ENCODE measurements at places on chromosomes 2 and 18.

GRCh38 chr2:7674606-7675005 is 757.4 kb downstream of the RNF144A start:
- peak; percentile 70 for DNase-seq

DNA sequence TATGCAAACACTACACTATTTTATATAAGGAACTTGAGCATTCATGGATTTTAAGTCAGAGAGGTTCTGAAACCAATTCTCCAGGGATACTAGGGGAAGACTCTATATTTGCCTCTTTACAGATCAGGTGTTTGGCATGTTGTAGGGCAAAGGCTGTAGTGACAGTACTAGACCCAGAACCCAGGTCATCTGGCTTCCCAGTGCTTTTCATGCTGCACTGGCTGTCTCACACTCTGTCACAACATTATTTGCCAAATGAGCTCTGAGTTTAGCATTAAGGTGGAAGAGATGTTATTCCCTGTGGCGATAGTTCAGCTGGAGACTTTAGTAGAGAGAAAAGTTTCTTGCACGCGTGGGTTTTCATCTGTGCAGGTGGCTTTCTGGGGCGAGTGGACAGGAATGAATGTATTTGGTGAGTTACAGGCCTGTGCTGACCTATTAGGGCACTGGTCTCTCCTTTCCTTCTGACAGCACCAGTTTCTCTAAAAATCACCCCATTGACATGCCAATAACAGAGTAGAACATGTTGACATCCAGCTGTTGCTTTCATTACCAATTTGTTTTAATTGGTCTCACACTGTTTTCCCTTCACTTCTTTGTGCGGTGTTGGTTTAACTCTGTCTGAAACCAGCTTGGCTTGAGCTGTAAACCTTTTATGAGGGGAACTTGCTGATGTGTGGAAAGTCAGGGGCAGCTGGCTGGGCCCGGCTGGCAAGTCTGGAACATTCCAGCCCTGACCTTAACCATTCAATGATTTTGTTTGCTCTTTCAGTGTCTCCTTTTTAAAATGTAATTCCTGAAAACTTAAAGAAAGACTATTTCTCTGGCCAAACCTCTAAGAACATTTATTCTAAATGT is 643.0 kb upstream of the FAM98A start:
- peak; percentile 80 for DNase-seq

DNA sequence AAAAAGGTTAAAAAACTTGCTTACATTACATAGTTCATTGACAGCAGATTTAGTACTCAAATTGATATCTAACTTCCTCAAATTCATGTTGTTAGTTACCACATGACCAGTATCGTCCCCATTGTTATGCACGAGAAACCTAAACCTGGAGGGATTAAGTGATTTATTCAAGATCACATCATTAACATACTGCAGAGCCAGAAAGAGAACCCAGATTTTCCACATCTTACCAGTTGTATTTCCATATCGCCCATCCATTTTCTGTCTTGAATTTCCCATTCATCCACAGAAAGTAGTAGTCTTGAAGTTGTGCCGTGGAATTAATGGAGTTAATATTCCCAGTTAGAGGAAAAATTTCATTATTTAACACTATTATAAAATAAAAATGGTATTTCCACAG is 512.0 kb downstream of the METTL4 start:
- no peak for DNase-seq

DNA sequence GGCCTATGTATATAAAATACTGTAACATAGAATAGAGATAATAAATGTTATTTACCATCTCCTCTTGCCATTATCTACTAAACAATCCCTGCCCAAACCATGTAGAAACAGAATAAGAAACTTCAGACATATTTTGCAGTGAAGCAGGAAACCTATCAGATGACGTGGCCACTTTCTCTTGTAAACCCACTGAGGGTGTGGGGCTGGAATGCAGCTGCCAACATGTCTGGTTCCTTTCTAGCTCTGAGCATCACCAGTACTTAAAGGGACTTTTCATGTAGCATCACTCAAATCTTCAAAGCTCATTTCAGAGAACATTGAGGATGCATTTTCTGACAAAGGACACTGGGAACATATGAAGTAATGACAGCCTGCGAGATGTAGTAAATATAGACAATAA is 251.8 kb downstream of the LPIN1 start:
- DNase-seq: no peak

- peak; percentile 97 for DNase-seq
Measured at GRCh38 chr18:50014606-50015005, 180.3 kb downstream of the MYO5B start.

GRCh38 chr2:8252997-8253694 is 428.7 kb upstream of the ID2 start:
- peak; percentile 96 for DNase-seq

GRCh38 chr2:75053484-75054112 is 95.2 kb downstream of the POLE4 start:
- DNase-seq: peak; percentile 50

- DNase-seq: no peak
Measured at GRCh38 chr2:42369532-42370229, 8.7 kb upstream of the COX7A2L start.

DNA sequence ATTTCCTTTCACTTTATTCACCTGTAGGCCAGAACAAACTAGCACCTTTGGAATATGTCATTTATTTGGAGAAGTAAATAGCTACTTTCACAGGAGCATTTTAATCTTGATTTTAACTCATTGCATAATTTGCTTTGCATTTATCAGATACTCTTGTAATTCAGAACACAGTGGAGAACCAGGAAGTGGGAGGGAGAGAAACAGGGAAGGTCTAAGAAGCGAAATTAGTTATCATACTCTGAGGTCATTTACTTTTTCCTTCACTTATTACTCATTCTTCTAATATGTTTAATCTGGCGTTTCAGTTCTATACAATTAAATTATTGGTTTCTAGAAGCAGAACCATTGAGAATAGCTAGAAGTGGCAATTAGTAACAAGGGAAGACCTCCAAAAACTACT is 20.7 kb downstream of the RBM44 start:
- no peak for DNase-seq

- DNase-seq: no peak
Measured at GRCh38 chr2:10720306-10720705, 1.1 kb upstream of the ATP6V1C2 start.

DNA sequence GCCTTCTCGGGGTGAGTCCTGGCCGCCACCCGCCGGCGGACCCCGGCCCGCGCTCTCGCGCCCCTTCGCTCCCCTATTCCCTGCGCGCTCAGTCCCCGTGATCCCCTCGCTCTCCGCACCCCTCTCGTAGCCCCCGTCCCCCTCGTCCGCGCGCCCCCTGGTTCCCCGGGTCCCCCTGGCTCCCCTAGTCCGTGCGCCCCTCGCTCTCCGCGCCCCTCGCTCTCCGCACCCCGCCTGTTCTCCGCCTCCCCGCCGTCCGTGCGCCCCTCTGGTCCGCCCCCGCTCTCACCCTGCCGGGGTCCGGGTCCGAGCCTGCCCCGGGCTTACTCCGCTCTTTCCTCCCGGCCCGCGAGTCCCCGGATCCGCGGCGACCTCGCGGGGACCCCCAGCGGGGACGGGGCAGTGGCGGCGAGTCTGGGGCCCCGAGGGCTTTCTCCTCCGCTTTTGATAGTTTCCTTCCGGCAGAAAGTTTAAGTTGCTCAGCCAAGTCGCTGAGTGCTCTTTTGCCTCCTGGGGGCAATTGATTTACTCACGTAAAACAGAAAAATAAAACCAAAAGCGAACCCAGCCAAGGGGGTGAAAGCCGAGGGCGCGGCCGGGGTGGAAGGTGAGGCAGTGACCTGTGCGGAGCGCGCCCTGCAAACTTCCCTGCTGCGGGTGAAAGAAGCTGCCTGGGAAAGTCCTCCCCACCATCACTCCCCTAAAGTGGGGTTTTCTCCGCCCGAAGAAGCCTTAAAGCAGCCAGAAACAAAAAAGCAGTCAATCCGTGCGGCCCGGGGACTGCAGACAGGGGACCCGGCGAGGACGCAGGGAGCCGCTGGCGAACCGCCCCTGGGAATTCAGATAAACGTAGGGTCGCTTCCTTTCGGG is 568 bp downstream of the RAB31 start:
- DNase-seq: no peak

DNA sequence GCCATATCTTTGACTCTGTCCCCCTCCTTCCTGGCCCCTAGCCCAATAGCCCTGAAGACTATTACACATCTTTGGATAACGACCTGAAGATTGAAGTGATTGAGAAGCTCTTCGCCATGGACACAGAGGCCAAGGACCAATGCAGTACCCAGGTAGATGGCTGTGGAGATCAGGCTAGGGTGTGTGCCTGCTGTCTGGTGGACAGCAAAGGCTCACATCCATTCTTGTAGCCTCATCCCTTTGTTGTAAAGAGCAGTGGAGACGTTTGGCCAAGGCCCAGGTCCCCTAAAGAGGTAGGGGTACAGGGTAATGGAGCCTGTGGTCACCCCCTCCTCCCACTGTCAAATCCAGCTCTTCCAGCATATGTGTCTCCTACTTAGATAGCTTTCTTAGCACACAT is 81.4 kb downstream of the EPAS1 start:
- DNase-seq: no peak

DNA sequence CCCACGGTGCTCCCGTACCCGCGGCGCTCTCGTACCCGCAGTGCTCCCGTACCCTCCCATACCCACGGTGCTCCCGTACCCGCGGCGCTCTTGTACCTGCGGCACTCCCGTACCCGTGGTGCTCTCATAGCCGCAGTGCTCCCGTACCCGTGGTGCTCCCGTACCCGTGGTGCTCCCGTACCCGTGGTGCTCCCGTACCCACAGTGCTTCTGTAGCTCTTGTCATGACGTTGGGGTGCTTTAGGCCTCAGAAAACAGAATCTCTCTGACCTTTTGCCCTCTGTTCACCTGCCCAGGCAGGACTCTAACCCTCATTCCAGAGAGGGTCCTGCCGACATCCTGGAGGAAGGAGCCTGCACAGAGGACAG is 35.3 kb downstream of the SLC66A2 start:
- no peak for DNase-seq
